AG04449 (cell line): ENCODE measurements at places on chromosomes 5 and 9.

DNA sequence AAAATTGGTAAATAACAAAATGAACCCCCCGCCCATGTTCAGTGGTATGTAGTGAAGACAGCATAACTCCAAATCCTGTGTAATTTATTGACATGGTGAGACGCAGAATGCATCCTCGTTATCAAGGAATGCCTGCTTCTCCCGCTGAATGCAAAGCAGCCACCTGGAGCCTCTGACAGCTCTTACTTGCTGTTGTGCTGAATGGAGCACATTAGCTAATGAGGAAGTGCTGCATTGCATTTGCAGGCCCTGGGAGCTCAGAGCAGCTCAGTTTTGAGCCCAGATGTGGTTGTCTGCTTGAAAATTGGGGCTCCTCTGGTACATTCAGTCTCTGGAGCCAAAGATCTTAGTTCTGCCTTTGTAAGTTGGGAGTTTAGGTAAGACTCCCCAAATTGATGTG is 28.9 kb downstream of the PLAC8L1 start:
- DNase-seq = no peak

GRCh38 chr9:124013309-124014210 is 2.0 kb downstream of the LHX2 start:
- no peak for DNase-seq

- DNase-seq = no peak
These were observed 7.1 kb downstream of the NEK6 start for GRCh38 chr9:124264823-124265233.

DNA sequence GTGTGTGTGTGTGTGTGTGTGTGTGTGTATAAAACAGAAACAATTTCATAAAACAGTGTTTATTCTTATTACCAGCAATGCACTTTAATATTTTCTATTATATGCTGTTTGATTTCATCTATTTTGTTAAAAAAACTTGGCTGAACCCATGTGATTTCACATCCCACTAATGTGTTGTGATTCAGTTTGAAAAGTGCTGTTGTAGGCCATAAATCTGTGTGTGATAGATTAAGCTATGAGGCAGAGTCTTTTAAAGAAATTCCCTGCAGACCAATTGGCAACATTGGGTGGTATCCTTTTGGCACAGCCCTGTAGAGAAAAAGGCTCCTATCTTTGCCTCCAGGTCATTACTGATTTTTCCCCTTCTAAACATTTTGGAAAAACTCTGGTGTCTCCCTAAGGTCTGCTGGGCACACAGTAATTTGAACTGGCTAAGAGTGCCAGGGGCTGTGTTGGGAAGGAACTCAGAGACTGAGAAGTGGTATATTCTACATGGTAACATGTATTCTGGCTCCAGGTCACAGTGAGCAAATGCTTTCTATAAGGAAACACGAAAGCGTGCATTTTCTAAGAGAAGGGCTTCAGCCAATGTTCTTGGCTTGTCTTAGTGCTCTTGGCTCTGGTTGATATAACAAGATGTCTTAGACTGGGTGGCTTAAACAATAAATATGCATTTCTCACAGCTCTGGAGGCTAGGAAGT is 4.5 kb downstream of the CAMK4 start:
- DNase-seq = no peak

- no peak for DNase-seq
These were observed 147.5 kb downstream of the NXNL2 start for GRCh38 chr9:88682431-88682831.

DNA sequence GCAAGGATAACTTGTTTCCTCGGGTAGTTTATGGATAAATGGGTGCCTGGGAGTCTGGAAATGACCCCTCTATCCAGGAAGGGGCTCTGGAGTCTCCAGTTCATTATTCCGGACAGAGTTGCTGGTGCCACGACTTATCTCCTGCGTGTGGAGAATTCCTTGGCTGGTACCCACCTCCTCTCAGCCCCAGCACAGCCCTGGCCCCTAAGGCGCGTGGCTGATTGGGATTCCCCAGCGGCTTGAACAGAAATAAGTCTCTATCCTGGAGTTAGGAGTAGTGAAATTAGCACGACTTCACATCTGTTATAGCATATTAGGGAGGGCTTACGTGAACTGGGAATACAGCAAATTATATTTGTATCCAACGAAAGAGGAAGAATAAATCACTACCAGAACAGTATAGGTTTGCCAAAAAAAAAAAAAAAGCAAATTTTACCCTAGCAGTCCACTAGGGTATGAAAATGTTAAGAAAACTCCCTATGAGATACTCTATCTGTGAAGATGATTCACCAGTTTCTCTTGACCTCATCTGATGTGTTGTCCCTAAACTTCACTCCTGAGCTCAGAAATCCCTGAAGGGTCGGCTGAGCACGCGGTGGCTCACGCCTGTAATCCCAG is 172.5 kb upstream of the OTULINL start:
- no peak for DNase-seq

- DNase-seq = no peak
These were observed 816.2 kb upstream of the GRAMD2B start for GRCh38 chr5:125607018-125607417.
